ENCODE measurements at places on chromosomes 7 and 10.

GRCh38 chr10:38047666-38048065 lies 37.2 kb downstream of the ZNF33A start:
- peaks cover 8% of the 10 kb centered on the region for H3K4me1 ChIP-seq
- no peak overlapping the region for H3K4me3 ChIP-seq
- no peak for ATAC-seq
- H3K36me3 ChIP-seq: peaks cover 79% of the 10 kb centered on the region
- H3K27ac ChIP-seq: no peak overlapping the region

- no peak overlapping the region for H3K4me3 ChIP-seq
- no peak for ATAC-seq
- no peaks in the 10 kb centered on the region for H3K36me3 ChIP-seq
- no peak overlapping the region for H3K27ac ChIP-seq
These were observed 86.8 kb downstream of the NPS start for GRCh38 chr10:127635882-127636281.

GRCh38 chr10:44992070-44992731 lies 8.5 kb upstream of the ZNF22 start:
- H3K36me3 ChIP-seq: peaks cover 5% of the 10 kb centered on the region
- H3K4me3 ChIP-seq: no peak overlapping the region
- ATAC-seq: no peak
- H3K4me1 ChIP-seq: no peaks in the 10 kb centered on the region
- peaks cover 44% of the 10 kb centered on the region for H3K27me3 ChIP-seq

DNA sequence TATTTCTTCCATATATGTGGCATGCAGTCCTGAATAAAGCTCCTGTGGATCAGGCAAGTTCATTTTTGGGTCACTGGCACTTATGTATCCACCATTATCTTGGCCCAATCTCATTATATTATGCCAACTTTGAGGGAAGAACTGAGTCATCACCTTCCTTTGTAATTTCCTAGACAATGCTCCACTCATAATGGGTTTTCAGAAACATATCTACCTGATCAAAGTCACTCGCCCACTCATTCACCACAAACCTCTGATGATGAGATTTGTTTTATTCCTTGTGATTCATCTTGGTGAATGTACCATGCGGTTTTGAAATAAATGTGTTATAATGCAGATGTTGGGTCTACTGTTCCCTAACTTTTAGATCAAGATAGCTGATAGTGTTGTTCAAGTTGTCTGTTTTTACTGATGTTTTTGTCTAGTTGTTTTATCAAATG lies 525.8 kb downstream of the KIF20B start:
- peaks cover 9% of the 10 kb centered on the region for H3K27me3 ChIP-seq
- ATAC-seq: no peak
- no peak overlapping the region for H3K4me3 ChIP-seq
- H3K27ac ChIP-seq: no peak overlapping the region

Data from stimulated activated memory B cell treated with anti-CD40 and anti-IgM and Interleukin-4, amounts not matched to agents 10 μg/mL and 1 μg/mL and 100 μg/mL, for 72 hours (primary cell).